ENCODE measurements at places on chromosomes 6 and 20.

GRCh38 chr6:68368845-68369244 is 266.2 kb upstream of the ADGRB3 start:
- no peak for DNase-seq

DNA sequence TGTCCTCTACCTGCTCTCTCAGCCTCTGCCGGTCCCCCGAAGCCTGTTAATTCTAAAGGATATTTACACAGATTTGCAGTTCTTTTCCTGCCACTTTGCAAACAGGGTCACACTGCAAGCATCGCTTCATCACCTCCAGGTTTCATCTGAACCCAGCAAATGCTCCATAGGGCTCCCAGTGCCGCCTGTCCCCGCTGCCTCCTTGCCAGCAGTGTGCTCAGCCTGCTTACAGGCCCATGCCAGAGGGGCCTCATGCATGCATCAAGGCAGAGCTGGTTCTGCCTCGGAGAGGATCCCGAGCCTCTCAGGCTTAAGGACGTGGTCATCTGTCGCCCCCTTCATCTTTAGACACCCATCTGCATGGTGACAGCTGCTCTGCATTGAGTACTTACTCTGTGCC is 10.5 kb downstream of the SIRPA start:
- no peak for DNase-seq

GRCh38 chr6:138310821-138311220 is 66.9 kb upstream of the SMIM28 start:
- no peak for DNase-seq

DNA sequence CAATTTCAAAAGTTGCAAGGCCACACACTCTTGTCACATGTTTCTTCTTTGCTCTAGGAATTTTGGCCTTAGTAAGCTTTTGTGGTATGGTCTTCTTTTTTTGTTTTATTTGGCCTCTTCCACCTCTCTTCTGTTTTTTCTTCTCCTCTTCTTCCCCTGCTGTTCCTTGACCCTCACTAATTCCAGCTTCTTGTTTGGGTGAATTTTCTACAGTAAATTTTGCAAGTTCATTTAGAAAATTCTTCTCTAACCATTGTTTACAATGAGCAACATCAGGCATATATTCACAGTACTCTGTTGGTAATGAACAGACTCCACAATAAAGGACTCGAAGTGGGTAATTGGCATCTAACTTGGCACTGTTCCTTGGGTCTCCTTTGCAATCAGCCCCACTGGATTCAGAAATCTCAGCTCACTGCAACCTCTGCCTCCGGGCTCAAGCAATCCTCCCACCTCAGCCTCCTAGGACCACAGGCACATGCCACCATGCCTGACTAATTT is 5.0 kb downstream of the ASIP start:
- no peak for DNase-seq

GRCh38 chr6:34930221-34930620 is 41.2 kb downstream of the ANKS1A start:
- DNase-seq, result no peak

- no peak for DNase-seq
These were observed 1336.7 kb upstream of the CITED2 start for GRCh38 chr6:140711019-140711613.

DNA sequence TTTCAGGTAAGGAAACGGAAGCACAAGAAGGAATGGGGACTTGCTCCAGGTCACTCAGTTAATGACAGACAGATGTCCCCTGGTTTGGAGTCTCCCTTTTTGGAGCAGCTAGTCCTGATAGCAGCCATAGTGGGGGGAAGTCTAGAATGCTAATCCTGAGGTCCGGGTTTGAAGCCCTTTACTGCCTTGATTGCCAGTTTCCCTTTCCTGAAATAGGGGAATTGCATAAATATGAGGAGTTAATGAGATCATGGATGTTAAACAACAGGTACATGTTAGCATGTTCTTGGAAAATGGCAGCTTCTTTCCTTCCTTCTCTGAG is 341 bp upstream of the TTPAL start:
- no peak for DNase-seq

DNA sequence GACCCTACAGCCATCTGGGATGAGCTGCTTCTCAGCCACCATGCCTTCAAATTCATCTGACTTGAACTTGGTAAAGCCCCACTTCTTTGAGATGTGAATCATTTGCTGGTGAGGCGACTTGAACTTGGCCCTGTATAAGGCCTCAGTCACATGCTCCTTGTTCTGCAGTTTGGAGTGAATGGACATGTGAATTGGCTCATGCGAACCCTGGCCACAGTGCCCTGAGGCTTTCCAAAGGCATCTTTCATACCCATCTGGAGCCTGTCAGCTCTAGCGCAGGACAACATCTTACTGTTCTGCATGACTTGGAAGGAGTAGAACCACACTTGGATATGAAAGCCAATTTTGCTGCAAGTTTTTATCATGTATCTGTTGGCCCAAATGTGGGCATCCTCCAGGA is 244.0 kb upstream of the FAM83B start:
- DNase-seq, result no peak

GRCh38 chr6:76441875-76442274 is 369.4 kb upstream of the IMPG1 start:
- no peak for DNase-seq

- DNase-seq, result no peak
These were observed 476.9 kb downstream of the TBC1D32 start for GRCh38 chr6:120857422-120857821.

GRCh38 chr6:3119040-3119723 is 671 bp downstream of the BPHL start:
- no peak for DNase-seq

- DNase-seq, result no peak
These were observed 915 bp downstream of the TMEM63B start for GRCh38 chr6:44128020-44128917.

Measured in GDM1 (cell line).